AG04449 (cell line): ENCODE measurements at places on chromosomes 1 and 21.

DNA sequence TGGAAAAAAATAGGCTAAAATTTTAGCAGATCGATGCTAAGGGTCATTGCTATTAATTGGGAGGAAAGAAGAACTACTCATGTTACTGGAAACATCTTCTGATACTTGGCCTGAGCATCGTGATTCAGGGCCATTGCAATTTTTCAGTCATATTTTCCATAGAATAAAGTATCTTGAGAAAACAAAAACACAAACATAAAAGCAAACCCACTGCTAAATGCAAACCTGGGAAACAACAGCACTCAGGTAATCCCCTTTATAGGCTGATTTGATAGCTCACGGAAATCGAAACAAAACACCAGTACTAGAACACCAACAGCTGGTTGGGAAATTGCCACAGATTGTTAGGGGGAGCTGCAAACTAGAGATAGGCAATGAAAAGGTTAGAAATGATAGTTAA, 172.9 kb upstream of the ESRRG start:
- DNase-seq, result no peak

- DNase-seq, result no peak
Measured at GRCh38 chr1:184380468-184380867, 6.4 kb upstream of the C1orf21 start.

DNA sequence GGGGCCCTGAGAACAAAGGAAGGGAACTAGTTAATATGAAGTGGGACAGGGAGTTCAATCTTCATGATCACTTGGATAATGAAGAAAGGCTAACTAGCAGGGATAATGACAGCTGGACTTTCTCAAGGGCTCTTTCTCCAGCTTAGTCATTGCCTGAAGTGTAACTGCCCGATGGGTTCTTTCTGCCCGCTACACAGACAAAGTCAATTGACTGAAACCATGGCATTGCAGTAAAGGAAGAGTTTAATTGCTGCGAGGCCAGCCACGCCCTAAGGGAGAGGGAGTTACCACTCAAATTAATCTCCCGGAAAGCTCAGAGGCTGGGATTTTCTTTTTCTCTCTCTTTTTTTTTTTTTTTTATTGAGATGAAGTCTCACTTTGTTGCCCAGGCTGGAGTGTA, 16.6 kb upstream of the SLC2A5 start:
- no peak for DNase-seq

DNA sequence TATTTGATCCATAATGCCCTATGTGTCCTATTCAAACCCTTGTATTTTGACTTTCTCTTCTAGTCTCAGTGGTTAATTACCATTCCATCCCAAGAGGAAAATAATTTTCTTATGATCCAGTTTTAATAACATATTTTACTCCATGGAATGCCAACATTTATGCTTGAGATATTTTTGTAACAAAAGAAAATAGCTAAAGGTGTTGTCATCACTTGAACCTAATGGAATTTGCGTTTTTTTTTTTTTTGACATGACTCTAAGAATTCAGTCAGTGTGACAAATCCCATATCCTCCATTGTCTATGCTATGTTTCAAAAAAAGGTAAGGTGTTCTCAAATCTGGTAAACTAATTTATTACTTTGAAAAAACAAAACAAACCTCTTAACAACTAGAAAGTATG, 324.1 kb upstream of the ADAMTS5 start:
- DNase-seq, result no peak

DNA sequence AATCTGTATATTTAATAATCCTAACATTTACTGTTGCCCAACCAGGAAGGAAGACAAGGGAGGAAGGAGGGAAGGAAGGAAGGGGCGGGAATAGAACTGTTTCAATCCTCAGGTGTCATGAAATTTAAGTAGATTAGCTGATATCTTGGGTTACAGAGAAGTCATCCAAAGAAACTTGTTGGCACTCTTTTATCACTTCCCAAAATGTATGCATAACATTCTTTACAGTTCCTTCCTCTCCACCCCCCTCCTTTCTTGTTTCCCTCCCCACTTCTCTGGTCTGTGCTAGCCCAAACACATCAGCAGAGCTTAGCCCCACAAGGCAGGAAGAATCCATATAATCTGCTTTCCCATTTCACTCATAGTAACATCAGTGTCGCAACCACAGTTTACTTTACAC, 110.9 kb downstream of the ESRRG start:
- DNase-seq, result no peak

- no peak for DNase-seq
Measured at GRCh38 chr1:156838972-156839371, 19.9 kb downstream of the INSRR start.

- DNase-seq, result no peak
Measured at GRCh38 chr1:116064616-116065015, 46.6 kb upstream of the MAB21L3 start.

- DNase-seq, result no peak
Measured at GRCh38 chr21:14096172-14096571, 114.6 kb downstream of the LIPI start.

- DNase-seq, result no peak
Measured at GRCh38 chr1:160208557-160209320, 3.6 kb downstream of the PEA15 start.

DNA sequence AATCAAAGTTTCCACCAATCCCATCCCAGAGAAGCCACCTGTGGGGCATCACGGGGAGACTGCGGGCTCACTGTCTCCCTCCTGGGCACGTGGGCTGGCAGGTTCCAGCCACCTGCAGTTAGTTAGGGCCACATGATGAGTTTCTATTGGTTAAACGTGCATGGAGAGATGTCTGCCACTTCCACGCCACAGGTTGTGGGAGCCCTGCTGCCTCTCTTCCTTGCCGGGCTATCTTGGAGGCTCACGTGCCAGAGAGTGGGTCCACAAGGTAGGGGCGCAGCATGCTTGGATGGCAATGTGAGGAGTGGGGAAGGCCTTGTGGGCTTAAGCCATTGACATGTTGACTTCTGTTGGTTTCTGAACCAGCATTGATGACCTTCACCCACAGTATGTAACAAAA, 3.5 kb downstream of the KRTAP10-7 start:
- no peak for DNase-seq

GRCh38 chr1:180524915-180525714, 22.7 kb upstream of the ACBD6 start:
- DNase-seq, result no peak

- DNase-seq, result no peak
Measured at GRCh38 chr1:43779805-43780403, 72.6 kb downstream of the ST3GAL3 start.

- DNase-seq, result no peak
Measured at GRCh38 chr1:211729238-211729637, 53.8 kb upstream of the NEK2 start.
